Occipital lobe (tissue), 3 donors: ENCODE measurements at places on chromosomes 11 and 22. TPM values are rescaled to one million over a fixed set of nuclear protein-coding genes. Genes with fewer than 3 reads are reported as not detected.

Gene LUZP2
- 93.6 TPM for total RNA-seq

Gene SMC1B
- total RNA-seq: under 0.01 TPM

Gene OSBP
- total RNA-seq: 30.6 TPM

Gene ABTB2
- 3.7 TPM for total RNA-seq

Gene TPBGL
- total RNA-seq: under 0.01 TPM

Gene PATE2
- total RNA-seq: 1.6 TPM

Gene MOGAT2
- total RNA-seq: not detected

Gene LARGE2
- 0.16 TPM for total RNA-seq

Gene SLC35E4
- total RNA-seq: 5.5 TPM

Gene OR56A3
- not detected for total RNA-seq

Gene TESMIN
- 0.94 TPM for total RNA-seq

Gene BATF2
- not detected for total RNA-seq

Gene MAP6
- total RNA-seq: 83.6 TPM

Gene GSTT4
- total RNA-seq: not detected

Gene CYB561A3
- 8.9 TPM for total RNA-seq

Gene CCDC88B
- total RNA-seq: 1.4 TPM

Gene FERMT3
- total RNA-seq: 1.6 TPM

Gene GALNT18
- total RNA-seq: 22.8 TPM

Gene PRG3
- 0.31 TPM for total RNA-seq

Gene LRRC74B
- not detected for total RNA-seq

Gene GGT5
- 0.94 TPM for total RNA-seq

Gene LSP1
- total RNA-seq: 0.47 TPM

Gene RAG2
- total RNA-seq: not detected

Gene OR51B4
- 0.31 TPM for total RNA-seq

Gene APLNR
- 5.8 TPM for total RNA-seq

Gene SLC22A25
- total RNA-seq: under 0.01 TPM

Gene VSTM5
- total RNA-seq: 1.1 TPM

Gene DCDC1
- total RNA-seq: 1.2 TPM
